ENCODE measurements at places on chromosomes 6 and 20.
A peak's percentile ranks its signal among the peaks of the same experiment; 100 is the strongest.

DNA sequence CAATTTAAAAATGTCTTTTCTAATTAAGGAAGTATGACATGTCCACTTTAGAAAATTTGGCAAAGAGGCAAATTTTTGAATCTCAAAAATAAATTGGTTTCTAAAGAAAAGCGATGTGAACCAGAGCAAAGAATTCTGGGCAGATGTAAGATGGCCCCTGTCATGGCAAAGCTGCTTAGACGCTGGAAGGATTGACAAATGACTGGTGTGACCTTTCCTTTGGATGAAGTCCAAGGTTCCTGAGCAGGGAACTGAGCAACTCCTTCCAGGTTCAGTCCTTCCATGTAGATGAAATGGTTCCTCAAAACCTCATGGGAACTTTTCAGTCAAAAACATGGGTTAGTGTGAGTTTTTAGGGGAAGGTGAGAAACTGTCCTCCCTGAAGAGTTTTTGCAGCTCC, 25.1 kb downstream of the BRPF3 start:
- no peak for DNase-seq

DNA sequence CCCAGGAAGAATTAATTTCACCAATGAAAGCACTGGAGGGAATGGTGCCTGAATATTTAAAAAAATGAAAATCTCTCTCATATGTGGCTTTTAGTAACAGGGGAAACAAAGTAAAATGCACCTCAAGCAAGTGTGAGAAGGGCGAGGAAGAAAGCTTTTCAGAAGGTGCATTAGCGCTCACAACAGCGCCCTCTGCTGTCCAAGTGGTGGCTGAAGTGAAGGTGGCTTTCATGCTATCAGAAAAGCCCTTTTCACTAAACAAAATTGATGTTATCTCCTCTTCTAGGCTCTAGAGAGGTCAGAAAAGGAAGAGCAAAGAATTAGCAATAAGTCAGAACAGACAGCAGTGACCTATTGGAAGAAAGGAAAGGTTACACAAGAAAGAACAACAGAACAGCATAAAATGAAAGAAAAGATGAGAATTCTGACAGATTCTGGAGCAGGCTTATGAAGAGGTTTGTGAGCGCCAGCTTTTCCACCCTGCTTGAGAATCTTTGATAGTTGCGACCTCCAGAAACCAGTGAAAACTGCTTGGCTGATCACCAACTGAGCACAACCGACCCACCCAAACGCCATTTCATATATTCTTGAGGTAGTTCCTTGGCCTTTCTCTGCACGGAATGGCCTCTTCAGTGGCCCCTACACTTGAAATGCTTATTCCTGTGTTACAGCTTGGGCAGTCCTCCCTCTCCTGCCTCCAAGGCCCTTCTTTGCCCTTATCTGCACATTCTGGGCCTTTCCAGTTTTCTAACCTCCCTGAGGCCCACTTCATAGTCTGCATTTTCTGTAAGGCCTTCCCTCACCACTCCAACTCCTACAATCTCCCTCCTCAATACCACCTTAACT, 45.3 kb downstream of the SMLR1 start:
- peak; percentile 62 for DNase-seq

DNA sequence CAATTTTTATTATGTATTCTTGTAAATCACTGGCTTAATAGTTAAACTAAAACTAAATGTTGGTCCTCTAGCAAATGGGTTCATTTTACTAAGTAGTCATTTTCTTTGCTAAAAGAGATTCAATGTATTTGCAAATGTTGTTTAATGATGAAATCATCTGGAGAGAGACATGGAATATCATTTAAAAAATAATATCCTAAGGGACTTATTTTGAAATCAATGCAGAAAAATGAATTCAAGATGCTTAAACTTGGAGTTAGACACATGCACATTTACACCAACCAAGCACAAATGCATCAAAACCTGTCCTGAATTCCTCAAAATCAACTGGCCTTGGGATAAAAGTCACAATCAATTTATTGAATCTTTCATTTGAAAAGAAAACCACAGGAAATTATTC, 165.0 kb upstream of the RNF217 start:
- DNase-seq, result no peak

DNA sequence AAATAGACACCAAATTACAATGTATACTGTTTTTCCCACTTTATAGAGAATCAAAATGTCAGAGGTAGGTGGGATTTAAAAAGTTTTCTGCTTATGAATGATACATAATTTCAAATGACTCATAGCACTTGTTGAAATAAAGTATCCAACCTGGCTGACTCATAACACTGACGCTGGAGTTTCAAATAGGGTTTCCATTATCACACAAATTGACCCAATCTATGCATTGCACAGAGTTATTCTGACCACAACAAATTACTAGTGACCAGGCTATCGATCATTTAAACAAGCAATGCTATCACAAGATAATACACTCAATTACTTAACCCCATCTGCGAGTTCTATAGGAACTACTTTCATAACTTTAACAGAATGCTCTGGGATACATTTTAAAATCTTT, 31.9 kb upstream of the PRELID3B start:
- DNase-seq, result no peak

- DNase-seq, result no peak
These were observed 45.1 kb downstream of the KHDC1L start for GRCh38 chr6:73180076-73180738.

GRCh38 chr20:43408848-43409576, 48.7 kb upstream of the SRSF6 start:
- DNase-seq, result no peak

DNA sequence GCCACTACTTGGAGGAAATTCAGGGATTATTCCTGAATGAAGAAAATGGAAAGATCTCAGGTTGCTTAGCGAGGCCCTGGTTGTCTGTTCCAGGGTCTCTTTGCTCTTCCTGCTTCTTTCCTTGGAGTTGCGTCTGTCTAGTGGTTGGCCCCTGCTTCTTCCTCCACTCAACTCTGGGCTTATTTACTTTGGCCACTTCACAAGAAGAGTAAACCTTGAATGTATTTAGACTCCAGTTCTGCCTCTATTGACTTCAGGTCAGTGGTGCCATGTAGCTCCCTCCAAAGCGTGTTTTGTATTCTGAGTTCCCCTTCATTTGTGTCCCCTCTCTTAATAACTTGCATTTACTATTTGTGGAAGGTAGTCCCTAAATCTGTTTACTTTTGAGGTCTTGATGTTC, 456.5 kb downstream of the UTRN start:
- DNase-seq, result no peak

DNA sequence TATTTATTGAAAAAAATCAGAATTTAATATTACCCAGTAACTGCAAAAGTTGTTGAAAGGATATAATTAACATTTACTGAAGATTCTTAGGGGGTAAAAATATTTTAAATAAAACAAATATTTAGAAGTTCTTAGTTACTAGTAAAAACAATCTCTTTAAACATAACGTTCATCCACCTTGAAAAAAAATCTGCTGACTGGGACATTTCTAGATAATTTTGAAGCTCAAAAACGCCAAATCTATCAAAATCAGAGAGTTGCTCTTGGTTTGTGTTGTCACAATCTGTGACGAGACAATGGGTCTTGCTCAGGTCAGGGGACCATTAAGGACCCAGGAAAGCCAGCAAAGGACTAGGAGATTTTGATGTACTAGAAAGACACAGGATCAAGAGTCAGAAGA, 177.0 kb downstream of the BACH2 start:
- DNase-seq, result no peak

DNA sequence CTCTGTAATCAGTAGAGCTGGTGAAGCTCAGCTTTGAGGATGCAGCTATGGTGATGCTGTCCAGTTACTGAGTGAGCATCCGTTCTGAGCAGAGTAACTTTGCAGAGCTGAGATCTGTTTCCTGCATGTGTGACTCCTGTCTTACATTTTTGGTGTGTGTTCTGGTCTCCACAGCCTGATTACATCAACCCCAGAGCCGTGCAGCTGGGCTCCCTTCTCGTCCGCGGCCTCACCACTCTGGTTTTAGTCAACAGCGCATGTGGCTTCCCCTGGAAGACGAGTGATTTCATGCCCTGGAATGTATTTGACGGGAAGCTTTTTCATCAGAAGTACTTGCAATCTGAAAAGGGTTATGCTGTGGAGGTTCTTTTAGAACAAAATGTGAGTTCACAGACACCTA, 81.6 kb downstream of the FAM120B start:
- DNase-seq, result no peak

DNA sequence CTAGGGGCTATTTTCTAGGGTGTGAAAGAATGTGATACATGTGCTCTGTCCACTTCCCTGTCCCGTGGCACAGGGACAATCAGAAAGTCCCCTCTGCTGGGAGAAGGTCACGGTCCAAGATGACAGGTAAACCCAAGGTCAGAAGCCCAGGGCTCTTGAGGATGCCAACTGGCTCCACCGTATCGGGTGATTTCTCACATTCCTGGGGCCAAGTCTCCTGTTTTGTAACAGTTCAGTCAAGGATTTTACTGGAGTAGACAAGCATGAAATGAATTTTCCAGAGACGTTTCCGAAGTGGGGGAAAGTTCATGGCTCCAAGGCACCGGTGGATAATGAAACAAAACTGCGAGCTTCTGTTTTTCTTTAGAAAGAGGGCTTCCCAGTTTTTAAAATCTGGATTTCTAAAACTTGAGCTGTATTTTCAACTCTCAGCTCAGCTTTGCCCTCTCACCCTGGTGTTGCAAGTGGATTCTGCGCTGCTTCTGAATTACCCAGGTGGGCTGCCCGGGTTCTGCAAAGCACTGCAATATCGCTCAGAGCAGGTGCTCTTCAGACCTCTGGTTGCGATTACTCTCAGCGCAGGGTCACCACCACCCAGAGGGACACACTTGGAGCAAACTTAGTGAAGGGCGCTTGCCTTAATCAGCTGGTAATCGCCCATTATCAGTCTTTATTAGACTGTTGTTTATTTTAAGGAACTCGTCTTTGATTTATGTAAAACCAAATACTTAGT, 64.4 kb upstream of the TMEM170B start:
- no peak for DNase-seq

DNA sequence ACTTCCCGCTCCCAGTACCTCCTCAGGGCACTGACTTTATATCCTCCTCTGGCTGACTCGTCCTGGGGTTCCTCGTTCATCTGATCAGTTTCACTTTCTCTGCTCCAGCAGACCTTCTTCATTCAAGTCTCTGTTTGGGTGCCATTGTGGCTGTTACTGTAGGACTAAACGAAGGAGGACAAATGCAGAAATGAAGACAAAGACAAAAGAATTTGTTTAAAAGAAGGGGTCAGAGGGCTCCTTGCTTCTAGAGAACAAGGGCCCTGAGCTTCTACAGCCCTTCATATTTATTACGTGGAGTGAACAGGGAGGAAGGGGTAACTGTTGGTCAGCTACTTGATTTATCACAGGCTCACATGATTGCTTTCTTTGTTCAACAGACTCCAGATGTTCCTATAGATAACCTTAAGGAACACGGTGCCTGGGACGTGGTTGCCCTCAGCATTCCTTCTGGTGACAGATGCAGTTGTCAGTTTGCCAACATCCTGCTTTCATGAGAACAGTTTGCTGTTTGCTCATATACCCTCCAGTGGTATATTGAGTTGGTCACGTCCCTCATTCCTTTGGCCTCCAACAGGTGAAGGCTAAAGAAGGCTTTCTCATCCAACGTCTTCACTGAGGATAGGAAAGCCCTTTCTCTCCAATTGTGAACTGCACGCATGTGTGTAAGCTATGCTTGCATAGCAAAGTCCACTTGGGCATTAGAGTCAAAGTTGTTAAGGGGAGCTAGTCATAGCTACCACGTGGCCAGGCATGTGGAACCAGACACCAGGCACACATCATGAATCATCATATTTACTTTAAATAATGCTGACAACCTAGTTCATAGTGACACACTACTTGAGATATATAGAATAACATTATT, 69.1 kb upstream of the BTN3A2 start:
- no peak for DNase-seq

DNA sequence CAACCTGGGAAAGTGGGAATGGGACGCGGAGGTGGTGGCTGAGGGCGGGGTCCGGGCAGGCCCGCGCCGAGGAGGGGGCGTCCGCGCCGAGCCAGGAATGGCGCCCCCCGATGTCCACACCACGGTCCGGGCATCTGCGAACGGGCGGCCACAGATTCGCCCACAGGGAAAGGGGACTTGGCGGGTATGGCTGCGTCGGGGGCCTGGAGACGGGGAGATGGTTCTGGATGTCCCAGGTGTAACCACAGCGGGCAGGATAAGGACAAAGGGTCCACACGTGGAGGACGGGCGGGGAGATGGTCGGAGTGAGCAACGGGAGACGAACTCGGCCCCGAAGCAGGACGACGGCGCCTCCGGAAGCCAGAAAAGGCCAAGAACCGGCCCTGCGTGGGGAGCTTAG, 124.6 kb downstream of the WDR27 start:
- no peak for DNase-seq

Data from CD4-positive, alpha-beta T cell treated with Interleukin-21 for 1 hour (primary cell).